ENCODE measurements at places on chromosomes 7 and 10.

GRCh38 chr10:117463545-117463920 is 79.0 kb upstream of the EMX2 start:
- no peak for DNase-seq

- no peak for DNase-seq
Observed at GRCh38 chr7:130543487-130544010, 51.7 kb downstream of the MEST start.

DNA sequence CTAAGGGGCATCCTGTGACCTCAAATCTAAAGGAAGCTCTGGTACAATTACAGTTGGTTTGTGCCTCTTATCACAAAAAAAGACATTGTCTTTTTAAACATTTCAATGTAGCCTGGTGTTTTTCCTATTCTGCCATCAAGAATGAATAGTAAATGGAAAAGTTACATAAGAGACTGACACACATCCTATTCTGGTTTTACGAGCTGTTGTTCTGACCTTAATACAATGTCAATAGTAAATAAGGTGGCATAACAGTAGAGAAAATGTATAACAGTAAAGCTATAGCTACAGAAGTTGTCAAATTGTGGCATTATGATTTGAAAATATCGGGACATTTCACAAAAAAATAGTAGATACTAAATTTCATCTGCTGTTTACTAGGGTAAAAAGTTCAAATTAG is 88.4 kb downstream of the NT5C2 start:
- no peak for DNase-seq

- DNase-seq, result no peak
Observed at GRCh38 chr10:128035557-128035973, 90.7 kb downstream of the MKI67 start.

- no peak for DNase-seq
Observed at GRCh38 chr7:5477126-5477525, 53.5 kb upstream of the TNRC18 start.

GRCh38 chr10:9868499-9868898 is 1149.2 kb upstream of the CELF2 start:
- no peak for DNase-seq

DNA sequence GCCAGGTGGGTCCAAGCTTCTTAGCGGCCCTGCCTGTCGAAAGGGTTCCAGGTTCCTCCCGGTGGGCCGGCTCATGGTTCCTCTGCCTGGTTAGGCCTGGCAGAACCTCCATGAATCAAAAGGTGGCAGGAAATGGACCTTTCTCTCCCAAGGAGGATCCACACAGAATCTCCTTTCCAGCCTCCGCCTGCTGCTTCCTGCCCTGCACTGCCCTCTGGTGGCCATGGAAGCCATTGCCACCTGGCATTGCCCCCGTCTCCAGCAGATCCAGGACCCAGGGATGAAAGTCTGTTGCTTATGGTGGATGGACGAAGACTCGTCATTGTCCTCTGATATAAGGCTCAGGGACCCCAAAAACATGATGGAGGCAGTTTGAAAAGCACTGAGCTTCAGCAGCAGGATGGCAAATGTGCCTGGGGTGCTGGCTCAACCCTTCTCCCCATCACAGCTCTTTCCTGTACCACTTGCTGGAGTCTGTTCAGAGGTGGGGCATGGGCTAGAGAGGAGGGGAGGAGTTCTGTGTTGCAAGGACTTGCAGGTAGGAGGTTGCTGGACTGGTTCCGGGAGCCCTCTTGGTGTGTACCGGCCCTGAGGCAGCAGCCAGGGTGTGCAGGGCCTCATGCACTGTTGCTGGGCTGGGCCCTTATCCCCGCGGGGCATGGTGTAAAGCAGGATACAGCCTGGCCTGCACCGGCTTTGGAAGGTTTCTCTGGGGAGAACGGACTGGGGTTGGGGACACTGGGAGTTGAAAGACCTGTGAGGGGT is 11.3 kb upstream of the INMT start:
- DNase-seq, result peak; percentile 53

DNA sequence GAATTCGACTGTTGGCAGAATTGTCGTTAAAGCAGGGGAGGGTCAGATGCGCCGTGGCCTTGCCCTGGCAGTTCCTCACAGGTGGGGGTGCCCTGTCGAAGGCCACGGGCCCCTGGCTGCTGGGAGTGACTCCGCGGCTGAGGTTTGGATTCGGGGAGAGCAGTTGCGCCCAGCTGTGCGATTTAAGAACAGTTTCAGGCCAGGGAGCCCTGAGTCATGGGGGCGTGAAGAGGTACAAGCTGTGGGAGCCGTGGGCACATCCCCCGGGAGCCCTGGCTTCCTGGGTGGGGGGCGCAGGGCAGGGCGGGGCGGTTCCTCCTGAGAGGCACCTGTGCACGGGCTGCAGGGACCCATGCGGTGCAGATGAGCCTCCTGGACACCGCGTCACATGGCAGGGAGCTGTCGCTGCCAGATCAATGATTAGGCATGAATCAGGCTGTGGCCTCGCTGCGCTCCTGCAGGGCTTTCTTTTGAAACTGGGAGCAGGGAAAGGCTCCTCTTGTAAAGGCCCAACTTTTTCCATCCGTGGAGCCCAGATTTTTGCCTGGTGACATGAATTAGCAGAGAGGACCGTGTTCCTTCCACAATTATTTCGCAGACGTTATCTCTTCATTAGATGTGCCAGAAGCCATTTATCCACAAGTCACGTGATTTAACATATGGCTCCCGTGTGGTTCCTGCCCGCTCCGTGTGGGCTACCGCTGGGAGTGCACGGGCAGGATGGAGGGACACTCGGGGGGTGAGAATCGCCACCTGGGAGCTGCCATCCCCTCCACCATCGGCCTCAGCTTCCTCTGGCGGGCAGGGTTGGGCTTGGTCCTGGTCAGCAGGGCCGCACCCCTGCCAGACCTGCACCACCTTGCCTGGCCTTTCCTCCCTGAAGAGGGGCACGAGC is 918 bp downstream of the PWWP2B start:
- peak; percentile 38 for DNase-seq

DNA sequence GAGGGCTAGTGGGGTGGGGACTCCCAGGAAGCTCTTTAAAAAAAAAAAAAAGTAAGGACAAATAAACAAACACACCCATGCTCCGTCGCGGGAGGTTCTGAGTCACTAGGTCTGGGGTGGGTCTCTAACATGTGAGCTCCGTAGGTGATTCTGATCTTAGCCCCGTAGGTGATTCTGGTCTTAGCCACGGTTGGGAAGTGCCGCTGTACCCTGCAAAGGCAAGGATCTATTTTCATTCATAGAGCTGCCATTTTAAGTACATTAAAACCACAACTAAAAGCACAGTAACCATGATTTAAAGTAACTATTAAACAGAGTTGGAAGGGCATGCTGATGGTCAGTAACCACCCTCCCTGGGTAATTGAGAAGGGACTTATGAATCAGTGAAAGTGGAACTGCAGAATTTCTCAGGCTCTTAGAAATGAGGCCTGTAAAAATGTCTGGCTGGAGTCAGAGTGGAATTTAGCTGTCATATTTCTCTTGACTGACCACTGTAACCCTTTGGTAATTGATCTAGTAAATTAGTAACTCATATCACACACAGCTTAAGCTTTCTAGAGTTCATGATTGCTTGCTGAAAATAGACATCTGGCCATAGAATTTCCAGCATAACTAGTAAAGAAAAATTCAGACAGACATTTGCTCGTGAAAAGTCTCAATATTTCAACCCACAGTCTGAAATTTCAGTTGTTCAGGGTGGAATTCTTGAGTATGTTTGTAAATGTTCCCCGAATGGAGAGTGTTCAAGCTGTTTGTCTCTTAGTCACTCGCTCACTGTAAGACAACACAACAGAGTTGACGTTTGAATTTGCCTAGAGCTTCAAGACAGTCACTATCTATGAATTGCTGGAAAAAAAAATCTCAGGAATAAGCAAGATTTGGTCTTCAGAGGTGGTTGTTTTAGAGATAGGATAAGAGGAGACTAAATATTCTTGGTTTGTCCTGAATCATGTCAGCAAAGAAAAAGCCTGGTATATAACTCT is 34.2 kb upstream of the TCF7L2 start:
- DNase-seq, result peak; percentile 69

GRCh38 chr10:5419466-5420094 is 7.2 kb downstream of the NET1 start:
- DNase-seq, result peak; percentile 33

DNA sequence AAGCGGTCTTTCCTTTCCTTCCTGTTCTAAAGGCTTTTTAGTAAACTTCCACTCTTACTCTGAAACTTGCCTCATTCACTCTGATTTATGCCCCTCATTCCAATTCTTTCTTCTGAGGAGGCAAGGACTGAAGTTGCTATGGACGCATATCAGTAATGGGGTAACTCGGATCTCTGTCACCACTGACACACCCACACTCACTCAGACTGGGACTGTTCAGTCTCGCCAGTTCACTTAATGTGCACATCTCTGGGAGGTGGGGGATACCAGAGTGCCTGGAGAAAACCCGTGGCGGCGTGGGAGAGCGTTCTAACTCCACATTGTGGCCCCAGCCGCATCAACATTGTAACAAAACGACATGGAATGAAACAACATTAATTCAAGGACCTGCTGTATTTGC is 1139.3 kb upstream of the CELF2 start:
- no peak for DNase-seq

- DNase-seq, result no peak
Observed at GRCh38 chr10:70759781-70760180, 25.4 kb downstream of the TBATA start.

DNA sequence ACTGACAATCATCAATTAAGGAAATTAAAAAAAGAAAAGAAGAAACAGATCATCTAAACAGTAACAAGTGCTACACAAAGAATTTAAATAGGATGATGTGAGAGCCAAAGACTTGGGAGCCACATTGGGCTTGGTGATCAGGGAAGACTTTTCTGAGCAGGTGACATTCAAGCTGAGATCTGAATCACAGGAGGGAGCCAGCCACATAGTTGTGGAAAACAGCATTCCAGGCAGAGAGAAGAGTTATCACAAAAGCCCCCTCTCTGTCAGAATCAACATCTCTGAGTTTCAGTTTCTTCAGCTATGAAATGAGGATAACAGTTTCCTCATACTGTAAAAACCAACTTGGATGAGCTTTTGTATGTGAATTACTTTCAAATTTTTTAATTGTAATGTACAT is 169.2 kb upstream of the PLXNA4 start:
- no peak for DNase-seq

DNA sequence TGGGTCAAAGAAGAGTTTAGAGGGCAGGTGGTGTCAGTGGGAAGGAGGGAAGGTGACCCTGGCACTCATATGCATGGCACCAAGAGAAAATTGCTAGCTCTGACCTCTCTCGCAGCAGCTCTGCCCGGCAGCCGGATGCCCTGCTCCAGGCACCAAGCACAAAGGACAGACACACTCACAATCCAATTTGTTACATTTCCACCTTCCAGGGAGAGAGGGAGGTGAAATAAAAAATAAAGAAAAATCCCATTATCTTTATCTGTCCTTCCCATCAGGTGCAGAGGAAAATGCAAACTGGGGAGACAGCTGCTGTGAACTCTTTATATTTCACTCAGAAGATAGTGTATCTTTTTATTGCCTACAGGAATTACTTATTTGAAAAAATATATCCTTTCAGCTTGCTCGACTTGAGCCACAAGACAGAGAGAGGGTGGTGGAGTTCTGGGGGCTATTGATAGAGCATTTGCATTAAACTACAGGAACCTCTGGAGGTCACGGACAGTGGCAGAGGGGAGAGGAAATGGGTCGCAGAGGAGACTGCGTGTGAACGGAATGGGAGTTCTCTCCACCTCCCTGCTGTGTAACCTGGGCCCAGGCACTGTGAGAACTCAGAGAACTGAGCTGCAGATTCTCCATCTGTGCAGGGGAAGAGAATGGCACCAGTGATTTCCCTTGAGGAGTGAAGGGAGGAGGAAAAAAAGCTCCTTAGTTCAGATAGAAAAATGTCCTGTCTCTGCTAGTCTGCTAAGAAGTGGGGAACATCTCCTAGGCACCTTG is 421.4 kb downstream of the PLXNA4 start:
- DNase-seq, result no peak

DNA sequence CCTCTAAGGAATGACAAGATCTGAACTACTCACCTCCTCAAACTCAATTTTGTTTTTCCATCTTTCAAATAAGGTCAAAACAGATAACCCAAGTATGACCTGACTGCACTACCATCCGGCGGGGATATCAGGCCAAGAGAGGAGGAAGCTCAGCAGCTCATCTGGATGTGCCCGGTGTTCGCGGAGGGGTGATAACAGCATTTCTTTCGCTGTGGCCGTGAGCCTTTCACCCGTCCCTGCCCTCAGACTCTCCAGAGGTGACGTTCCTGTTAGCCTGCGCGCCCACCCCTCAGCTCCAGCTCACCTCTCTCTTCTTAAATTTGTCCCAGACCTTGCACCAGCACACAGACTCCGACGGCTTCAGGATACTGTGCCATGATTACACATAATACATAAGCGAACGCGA is 526 bp downstream of the ZNF248 start:
- no peak for DNase-seq

DNA sequence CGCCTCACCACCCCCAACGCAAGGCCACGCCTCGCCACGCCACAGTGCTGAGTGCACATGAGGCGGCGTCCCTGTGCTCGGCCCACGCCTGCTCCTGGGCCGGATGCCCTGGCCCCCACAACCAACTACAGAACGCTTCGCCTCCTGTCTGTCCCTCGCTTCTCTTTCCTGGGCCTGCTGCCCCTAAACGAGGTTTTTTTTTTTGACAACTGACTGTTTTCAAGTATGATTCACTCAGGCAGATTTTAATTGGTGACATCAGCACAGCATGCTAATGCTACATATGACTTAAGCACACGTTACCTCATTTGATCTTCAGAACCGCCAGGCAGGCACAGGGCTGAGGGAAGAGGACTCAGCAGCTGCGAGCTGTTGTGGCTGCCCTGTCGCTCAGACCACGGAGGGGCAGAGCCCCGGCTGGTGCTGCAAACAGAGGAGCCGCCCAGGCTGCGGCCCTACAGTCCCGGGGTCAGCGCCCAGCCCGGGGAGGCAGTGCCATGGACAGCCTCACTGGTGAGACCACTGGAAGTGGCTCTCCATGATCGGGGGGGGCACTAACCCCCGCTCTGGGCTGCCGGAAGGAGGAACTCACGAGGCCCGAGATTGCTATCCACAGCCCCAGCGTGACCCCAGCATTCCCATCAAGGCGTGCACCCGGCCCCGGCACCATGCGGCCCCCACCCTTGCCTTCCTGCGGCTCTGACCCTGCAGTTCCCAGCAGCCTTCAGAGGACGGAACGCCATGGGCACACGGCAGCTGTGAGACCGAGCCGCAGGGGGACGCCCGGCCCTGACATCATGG is 212.8 kb downstream of the MAD1L1 start:
- peak; percentile 95 for DNase-seq

DNA sequence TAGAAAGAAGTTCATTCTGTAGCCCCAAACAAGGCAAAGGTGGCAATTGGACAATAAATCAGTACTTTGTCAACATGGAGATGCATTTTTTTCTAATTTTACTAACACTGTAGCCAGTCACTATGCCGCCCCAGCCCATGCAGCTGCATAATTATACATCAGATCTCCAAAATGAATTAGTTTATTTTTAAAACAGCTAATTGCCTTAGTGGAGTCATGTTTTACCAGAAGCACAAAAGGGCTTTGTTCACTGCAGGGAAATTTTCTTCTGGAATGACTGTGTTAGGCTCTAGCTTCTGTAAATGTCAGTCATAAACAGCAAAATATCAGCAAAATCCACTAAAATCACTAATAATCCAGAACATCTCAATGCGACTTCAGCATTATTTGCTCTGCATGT is 20.1 kb upstream of the HDAC9 start:
- DNase-seq, result no peak
